ENCODE measurements at places on chromosomes 3 and 15.

DNA sequence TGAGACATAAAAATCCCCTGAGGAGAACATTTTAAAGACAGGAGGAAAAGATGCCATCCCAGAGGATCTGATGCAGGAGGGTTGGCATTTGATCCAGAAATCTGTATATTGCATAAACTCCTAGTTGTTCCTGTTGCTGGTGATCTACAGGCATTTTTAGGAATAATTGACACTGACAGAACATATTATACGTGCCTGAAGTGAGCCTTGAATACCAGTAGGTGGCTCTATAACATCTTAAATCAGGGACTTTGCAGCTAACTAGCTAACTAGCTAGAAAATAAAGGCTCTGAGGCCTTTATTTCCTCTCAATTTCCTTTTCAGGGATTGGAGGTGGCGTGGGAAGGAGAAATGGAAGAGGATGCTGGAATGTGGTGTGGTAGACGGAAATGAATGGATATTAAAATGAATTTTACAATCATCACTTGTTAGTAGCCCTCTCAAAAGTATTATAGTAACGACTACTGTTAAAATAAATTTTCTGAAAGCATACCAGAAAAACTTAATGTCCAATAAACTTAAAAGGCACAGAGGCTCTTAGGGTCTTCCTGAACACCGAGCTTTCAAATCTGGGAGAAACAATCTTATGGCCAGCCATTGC, 73.8 kb upstream of the ZBED2 start:
- peak; percentile 24 for DNase-seq

GRCh38 chr3:189108067-189108466, 63.7 kb upstream of the TPRG1 start:
- no peak for DNase-seq

- no peak for DNase-seq
Measured at GRCh38 chr3:45562027-45562426, 32.5 kb upstream of the LIMD1 start.

- peak; percentile 40 for DNase-seq
Measured at GRCh38 chr3:101638261-101638745, 38.6 kb downstream of the ZBTB11 start.
